ENCODE measurements at places on chromosomes 11 and 22.

DNA sequence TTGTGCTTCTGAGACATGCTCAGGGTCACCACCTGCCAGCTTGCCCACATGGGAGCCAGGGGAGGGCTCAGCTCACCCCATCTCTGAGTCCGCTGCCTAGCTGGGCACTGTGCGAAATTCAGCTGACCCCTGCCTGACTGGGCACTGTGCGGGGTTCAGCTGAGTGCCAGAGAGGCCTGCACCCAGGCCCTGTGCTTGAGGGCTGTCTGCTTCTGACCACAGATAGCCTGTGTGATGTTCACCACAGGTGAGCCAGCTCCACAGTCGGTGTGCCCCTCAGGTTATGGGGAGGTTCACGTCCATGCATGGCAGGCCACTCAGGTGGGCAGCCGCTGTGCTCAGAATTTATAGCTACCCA is 84.5 kb upstream of the SUSD2 start:
- no peak for DNase-seq

DNA sequence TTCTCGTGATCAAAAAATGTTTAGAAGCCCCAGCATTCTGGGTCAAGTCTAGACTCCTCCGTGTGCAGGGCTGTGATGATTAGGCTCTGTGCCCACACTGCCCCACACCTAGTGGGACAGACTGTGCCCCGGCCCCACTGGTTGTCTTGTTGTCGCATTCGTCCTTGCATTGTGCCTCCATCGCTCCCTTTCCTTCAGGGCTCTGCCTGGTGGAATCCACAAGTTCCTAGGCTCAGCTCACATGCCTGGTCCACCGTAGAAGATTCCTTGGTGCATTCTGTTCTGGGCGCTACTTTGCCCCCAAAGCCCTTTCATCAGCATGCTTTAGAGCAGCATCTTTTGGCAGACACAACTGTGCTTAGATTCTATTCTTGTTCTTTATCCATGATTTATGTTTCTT is 23.5 kb upstream of the THY1 start:
- DNase-seq = no peak

GRCh38 chr22:24028533-24028932 is 17.4 kb downstream of the CABIN1 start:
- no peak for DNase-seq

GRCh38 chr22:25406510-25407210 is 157.8 kb upstream of the GRK3 start:
- no peak for DNase-seq

Measured in stimulated activated CD4-positive, alpha-beta T cell treated with anti-CD3 and anti-CD28 coated beads, TNF-alpha, amount 100 ng/mL, for 24 hours (primary cell).